ENCODE measurements at places on chromosomes 16 and 17. TPM values are rescaled to one million over a fixed set of nuclear protein-coding genes. Genes with fewer than 3 reads are reported as not detected.

DNA sequence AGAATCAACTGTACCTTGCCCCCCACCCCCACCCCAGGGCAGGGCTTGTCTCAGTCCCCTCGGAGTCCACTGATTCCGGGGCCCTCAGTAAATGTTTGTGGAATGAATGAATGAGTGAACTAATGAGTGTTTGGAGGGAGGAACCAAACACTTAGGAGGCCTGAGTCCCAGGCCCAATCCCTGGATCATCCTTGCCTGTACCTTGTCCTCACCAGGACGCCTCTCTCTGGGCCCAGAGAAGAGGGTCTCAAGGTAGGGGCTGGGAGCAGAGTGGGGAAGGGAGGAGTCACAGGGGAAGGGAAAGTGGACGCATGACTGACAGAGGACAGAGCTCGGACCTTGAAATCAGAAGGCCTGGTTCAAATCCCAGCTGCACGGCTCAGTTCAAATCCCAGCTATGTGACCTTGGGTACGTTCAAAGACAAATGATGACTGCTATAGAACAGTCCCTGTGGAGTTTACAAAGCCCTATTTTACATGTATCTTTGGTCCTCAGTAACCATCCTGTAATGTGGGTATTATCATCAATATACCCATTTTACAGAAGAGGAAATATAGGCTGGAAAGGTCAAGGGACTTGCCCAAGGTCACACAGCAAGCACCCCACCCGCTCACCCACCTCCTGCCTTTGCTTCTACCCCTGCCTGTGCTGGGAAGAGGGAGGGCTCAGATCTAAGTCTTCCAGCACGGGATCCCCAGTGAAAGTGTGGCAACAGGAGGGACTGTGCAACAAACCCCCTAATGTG lies 18.3 kb downstream of the SLC4A1 start:
- no peak for DNase-seq

DNA sequence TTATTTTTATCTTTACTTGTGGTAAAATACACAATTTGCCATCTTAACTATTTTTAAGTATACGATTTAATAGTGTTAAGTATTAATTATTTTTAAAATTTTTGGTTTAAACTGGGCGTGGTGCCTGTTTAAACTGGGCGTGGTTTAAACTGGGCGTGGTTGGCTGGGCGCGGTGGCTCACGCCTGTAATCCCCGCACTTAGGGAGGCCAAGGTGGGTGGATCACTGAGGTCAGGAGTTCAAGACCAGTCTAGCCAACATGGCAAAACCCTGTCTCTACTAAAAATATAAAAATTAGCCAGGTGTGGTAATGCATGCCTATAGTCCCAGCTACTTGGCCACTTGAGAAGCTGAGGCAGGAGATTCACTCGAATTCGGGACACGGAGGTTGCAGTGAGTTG lies 4.0 kb upstream of the CCDC43 start:
- DNase-seq: no peak

- no peak for DNase-seq
Observed at GRCh38 chr17:19619705-19620325, 28.7 kb upstream of the ALDH3A2 start.

- DNase-seq: no peak
Observed at GRCh38 chr17:29571486-29571882, 3.0 kb downstream of the TP53I13 start.

DNA sequence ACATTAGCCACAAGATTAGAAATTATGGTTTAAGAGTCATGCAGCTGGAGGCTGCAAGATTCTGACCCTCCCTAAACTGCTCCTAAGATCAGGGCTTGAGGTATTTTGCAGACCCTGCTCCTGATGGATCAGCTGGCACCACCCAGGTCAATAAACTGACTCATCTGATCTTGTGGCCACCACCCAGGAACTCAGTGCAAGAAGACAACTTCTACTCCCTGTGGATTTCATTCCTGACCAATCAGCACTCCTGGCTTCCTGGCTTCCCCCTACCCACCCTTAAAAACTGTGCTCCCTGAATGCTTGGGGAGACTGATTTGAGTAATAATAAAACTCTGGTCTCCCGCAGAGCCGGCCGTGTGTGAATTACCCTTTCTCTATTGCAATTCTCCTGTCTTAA lies 25.0 kb upstream of the MILR1 start:
- DNase-seq: no peak

- DNase-seq: no peak
Observed at GRCh38 chr16:70151391-70151790, 22.2 kb upstream of the CLEC18C start.

The MRPL38 gene
- 93.8 TPM for total RNA-seq

The LITAFD gene
- not detected for total RNA-seq

The OR1F1 gene
- total RNA-seq: not detected

The EVI2A gene
- 0.22 TPM for total RNA-seq

GRCh38 chr17:81043725-81044427 lies 8.9 kb downstream of the BAIAP2 start:
- peak; percentile 32 for DNase-seq

The FAM20A gene
- total RNA-seq: not detected

The ARHGAP27 gene
- total RNA-seq: 47.0 TPM

- DNase-seq: no peak
Observed at GRCh38 chr17:79147746-79148506, 73.3 kb downstream of the ENGASE start.
